Fibroblast of skin of left biceps (primary cell): ENCODE measurements at places on chromosomes 11 and 22.

GRCh38 chr11:70111269-70112016 lies 33.3 kb downstream of the ANO1 start:
- DNase-seq: no peak

DNA sequence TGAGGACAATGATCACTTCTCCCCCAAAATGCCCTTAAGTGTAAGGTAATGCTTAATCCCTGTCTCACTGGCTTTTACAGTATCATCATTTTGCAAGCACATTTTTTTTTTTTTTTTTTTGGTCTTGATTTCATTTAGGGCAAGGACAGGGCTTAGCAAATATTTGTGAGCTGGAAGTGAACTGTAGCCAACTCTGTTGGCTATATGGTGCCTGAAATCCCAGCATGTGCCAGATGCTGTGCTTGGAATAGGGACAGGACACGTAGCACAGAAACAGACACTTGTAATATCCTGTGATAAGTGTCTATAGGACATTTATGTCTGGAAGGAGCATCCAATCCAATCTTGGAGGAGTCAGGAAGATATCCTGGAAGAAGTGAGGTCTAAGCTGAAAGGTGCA lies 198.3 kb downstream of the NAV2 start:
- DNase-seq: no peak

- no peak for DNase-seq
Observed at GRCh38 chr11:23398052-23398451, 537.8 kb upstream of the CCDC179 start.

- DNase-seq: no peak
Observed at GRCh38 chr11:101008961-101009689, 120.5 kb downstream of the PGR start.

GRCh38 chr11:118778898-118779297 lies 12.1 kb downstream of the DDX6 start:
- DNase-seq: no peak

DNA sequence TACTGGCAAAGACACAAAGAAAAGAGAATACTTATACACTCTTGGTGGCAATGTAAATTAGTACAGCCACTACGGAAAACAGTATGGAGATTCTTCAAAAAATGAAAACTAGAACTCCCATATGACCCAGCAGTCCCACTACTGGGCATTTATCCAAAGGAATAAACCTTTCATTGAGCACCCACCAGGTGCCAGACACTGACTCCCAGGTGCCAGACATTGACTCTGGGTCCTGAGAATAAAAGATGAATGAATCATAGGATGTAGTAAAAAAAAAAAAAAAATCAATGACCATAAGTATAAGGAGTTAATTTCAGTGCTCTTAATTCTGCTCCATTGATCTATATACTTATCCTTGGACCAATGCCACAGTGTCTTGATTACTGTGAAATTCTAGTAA lies 28.2 kb downstream of the HEPHL1 start:
- no peak for DNase-seq

- no peak for DNase-seq
Observed at GRCh38 chr11:30938810-30939209, 352.7 kb upstream of the MPPED2 start.

DNA sequence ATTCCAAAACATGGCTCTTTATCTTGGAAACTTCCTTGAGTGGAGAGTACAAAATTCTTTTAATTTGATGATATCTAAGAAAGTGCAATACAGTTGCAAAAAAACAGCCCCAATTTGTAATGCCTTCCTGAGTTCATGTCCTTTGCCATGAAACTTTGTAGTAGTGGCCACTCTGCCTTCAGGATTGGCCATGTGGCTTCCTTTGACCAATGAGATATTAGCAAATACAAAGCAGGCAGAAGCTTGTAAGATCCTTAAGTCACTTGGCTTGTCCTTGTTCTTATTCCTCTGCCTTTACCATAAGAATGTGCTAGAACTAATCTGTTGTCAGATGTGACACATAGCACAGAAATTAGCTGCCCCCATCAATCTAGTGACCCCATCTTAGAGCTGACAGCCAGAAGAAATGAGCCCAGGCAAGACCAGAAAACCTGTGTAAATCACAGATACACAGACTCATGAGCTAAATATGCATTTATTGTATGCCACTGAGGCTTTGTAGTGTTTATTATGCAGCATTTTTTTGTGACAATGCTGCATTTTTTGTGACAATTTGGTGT lies 29.8 kb upstream of the BLID start:
- no peak for DNase-seq

DNA sequence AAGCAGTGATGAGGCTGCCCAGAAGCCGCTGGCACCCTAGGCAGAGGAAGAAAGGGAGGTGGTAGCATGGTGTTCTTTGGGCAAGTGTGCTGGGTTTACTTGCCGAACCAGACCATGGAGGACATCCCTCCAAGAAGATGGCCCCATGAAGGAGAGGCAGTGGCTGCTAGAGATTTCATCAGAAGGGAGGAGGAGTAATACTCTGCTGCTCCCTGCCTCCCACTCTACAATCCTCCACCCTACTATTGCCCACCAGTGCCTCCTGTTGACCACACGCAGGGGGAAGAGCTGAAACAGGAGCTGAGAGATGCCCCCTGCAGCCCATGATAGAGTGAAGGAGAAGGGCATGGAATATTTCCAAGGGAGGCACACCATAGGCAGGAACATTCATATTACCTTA lies 51.0 kb upstream of the PRSS23 start:
- no peak for DNase-seq

DNA sequence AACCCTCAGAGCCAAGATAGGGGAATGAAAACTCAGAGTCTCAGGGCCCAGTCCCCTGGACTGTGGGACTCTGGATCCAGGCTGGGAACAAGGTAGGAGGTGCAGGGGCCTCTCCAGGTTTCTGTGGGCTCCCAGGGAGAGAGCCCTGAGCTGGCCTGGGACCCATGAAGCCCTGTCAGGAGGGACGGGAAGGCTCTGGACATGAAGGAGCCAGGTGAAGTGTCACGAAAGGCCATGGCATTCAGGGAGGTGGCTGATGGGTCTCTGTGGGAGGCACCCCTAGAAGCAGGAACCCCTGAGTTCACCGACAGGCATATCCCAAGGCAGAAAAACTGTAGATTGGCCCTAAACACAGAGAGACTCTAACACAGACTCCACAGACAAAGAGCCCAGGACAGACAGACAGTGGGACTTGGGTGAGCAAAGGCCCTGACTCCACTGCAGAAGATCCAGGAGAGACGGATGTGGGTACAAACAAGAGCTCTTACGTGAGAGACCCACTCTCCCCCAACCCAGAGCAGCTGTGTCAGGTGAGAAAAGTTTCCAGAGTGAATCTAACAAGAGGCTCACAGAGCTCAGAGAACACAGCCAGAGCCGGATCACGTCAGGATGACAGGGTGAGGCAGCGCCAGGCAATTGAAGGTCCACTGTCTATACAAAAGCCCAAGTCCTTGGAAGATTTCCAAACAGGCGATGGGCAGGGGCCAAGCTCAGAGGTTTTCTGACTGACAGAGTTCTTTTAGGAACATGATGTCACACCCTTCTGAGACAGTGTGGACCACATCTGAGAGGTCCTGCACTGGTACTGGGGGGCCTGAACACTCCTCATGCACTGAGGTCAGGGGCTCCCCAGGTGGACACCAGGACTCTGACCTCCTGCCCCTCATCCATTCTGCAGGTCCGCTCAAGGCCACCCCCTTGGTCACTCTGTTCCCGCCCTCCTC lies 27.4 kb downstream of the IGLL5 start:
- DNase-seq: no peak

DNA sequence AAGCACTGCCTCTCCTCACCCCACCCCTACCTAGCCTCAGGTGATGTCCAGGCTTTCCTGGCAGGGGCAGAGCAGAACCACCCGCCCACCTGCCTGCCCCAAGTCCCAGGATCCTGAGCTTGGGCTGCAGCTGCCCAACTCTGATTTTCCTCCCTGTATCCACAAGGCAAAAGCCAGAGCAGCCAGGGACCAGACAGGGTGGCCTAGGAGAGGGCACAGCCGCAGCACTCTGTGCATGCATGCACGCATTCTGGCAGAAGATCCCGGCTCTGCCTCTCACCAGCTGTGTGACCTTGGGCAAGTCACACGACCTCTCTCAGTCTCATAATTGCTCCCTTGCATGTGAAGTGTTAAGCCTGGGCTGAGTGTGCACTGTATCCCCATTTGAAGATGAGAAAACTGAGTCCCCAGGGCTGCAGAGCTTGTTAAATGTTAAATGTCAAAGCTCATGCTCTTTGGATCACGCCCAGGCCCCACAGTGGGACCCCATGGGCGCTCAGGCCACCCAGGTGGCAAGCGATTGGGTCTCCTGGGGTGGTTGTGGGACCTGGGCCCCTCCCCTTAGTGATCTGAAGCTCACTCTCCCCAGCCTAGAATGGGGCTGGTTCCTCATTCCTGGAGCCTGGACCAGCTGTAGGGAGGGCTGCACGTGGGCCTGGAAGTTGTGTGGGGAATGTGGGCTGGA lies 2.8 kb upstream of the CARNS1 start:
- no peak for DNase-seq

DNA sequence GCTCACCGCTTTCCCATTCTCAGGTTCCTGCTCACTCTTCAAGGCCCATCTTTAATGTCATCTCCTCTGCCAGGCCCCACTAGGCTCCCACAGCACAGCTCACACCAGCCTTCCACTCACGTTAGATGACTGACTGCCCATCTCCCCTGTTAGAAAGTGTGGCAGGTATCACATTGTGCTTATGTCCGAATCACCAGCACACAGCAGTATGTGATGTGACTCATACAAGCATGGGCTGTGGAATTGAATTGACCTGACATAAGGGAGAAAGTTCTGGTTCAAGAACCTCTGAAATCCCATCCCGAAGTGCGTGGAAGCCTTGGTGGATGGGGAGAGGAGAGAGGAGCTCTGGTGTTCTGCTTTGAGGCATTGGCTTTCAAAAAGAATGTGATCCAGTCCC lies 6.5 kb downstream of the VSTM5 start:
- DNase-seq: no peak
